ENCODE measurements at places on chromosomes 5 and 9.

- no peak for DNase-seq
Observed at GRCh38 chr5:142529626-142530278, 156.1 kb downstream of the FGF1 start.

DNA sequence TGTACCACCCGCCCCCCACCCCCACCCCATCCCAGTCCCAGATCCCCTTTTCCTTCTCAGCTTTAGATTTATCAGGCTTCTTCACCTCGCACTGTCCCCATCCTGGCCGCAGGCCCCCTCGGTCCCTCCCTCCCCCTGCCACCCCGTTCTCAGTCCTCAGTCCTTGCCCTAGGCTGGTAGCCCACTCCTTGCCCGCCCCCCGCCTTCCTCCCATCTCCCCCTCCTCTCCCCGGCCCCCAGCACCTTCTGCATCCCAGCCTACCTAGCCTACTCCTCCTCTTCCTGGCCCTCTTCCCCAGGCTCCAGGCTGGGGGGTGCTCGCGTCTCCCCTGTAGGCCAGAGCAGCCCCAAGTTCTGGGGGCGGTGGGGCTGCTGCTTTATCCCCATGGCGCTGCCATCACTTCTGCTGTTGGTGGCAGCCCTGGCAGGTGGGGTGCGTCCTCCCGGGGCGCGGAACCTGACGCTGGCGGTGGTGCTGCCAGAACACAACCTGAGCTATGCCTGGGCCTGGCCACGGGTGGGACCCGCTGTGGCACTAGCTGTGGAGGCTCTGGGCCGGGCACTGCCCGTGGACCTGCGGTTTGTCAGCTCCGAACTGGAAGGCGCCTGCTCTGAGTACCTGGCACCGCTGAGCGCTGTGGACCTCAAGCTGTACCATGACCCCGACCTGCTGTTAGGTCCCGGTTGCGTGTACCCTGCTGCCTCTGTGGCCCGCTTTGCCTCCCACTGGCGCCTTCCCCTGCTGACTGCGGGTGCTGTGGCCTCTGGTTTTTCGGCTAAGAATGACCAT is 828 bp downstream of the NPR2 start:
- DNase-seq, result no peak

GRCh38 chr5:10482791-10483530 is 41.3 kb downstream of the ROPN1L start:
- DNase-seq, result no peak

DNA sequence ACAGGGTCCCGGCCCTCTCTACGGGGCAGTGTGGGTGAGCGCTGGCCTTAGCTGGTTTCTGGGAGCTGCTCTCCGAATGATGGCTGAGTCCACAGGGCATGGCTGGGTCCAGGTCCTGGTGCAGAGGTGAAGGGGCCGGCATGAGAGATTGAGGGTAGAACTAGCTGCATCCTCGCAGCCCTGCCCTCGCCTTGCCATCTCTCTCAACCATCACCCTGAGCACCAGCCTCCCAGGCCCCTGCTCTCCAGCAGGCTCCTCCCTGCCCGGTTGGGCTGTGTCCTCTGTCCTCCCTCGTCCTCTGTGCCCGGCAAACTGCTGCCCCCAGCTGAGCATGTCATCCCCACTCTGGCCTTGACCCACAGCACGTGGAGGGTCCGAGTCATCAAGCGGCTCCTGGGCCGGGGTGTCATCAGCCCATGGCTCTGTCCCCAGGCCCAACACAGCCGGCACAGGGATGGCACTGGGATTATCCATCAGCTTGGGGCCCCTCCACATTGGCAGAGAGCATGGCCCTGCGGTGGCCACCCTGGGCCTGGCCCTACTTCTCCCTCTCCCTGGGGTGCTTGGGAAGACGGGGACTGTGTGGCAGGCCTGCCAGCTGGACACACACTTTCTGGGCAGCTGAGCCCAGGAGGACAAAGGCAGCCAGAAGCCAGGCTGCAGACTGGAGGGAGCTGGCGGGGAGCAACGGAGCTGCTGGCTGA is 8.4 kb downstream of the FLT4 start:
- no peak for DNase-seq

DNA sequence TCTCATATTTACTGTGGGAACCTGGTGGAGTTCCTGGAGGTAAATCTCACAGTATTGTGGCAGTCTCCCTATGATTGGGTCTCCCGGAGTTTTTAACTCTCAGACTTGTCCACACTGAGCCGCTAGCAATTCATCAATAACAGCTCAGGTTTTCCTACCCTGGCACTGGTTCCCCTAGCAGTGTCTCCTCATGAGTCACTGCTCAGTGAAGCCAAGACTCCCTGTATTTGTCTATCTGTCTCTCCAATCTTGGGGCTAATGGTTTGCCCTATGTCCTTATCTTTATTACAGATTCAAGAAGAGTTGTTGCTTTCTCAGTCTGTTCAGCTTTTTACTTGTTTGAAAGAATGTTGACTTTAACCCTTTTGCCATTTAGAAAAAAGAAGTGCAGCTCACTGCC is 176.7 kb upstream of the FGF10 start:
- no peak for DNase-seq

DNA sequence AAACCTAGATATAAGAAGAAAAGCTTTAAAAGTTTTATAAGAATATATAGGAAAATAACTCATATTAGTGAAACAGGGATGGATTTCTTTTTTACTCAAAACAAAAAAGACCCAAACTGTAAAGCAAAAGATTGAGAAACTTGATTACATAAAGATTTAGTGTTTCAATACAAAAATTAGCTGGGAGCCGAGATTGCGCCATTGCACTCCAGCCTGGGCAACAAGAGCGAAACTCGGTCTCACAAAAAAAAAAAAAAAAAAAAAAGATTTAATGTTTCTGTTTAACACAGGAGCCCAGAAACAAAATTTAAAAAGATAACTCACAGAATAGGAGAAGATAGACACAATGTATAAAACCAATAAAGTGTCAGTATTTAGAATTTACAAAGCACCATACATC is 45.2 kb downstream of the CDC14B start:
- DNase-seq, result no peak

Data from activated T-helper 1 cell treated with Interleukin-2 at 50 U/mL for 16 hours (primary cell).